Left kidney (tissue), 8 donors: ENCODE measurements at places on chromosomes 6 and 20.
A peak's percentile ranks its signal among the peaks of the same experiment; 100 is the strongest.

DNA sequence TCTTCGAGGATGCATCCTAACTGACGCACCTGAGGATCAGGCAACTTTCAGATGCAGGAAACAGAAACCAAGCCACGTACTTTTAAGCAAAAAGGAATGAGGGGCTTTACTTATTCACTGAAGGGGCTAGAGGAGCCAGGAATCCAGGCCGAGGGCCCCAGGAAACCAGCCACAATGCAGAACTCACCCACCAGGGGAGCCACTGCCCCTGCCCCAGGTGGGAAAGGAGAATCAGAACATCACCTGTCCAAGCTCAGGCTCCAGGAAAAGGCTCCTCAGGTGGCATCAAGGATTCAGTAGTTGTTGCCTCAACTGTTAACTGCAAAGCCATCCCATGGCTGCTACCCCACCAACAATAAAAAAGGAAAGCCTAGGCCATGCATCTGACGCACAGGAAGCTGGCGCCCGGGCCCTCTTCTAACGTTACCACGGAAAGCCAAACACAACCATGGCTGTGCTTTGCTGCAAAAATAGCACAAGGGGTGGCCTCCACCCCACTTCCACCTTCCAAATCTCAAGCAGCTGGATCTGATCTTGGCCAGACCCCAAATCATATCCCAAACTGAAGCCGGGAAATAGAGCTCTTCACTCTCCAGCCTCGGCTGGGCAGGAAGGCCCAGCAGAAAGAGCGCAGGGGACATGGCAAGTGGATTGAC, 121.0 kb downstream of the PREX1 start:
- no peak for DNase-seq

GRCh38 chr20:33897313-33897912, 86.3 kb downstream of the CHMP4B start:
- DNase-seq: no peak

DNA sequence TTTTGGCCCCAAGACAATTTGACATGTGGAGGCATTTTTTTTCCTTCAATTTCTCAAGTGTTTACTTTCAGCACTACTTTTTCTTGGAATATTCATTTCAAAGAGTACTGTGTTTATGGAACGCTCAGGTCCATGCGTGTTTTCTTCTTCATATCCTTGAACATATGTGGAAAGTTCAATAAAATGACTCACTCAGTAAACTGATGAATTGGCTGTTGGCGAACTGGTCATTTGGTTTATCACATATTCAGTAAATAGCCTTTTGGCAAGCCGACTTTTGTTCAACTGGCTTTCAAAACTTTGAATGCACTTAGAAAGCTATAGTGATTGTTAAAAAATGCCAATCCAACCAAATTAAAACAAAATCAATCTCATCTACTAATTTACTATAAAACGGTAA, 964.6 kb upstream of the SLC35B3 start:
- DNase-seq: no peak

DNA sequence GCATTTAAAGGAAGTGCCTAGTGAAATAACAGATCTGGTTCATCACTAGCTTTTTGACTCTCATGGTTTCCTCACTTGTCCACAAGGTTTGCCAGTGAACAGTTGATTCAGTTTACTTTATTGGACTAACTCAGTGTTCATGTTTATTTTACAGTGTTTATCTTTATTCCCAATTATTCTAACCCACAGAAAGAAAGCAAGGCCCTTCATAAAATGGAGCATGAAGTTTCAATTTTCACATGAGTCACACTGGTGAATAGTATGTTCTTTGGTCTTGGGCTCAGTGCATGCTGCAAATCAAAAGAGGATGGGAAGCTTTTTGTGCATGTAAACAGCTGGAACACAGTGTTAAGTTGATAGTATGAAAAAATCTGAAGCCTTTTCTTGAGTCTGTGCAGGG, 217.6 kb upstream of the HDDC2 start:
- DNase-seq: no peak

GRCh38 chr20:11511821-11512220, 405.9 kb upstream of the BTBD3 start:
- DNase-seq: no peak

GRCh38 chr6:70168681-70169377, 134.1 kb downstream of the COL9A1 start:
- no peak for DNase-seq

GRCh38 chr20:2754424-2754823, 46.0 kb downstream of the CPXM1 start:
- DNase-seq: no peak

GRCh38 chr20:11652128-11652527, 265.6 kb upstream of the BTBD3 start:
- DNase-seq: no peak

DNA sequence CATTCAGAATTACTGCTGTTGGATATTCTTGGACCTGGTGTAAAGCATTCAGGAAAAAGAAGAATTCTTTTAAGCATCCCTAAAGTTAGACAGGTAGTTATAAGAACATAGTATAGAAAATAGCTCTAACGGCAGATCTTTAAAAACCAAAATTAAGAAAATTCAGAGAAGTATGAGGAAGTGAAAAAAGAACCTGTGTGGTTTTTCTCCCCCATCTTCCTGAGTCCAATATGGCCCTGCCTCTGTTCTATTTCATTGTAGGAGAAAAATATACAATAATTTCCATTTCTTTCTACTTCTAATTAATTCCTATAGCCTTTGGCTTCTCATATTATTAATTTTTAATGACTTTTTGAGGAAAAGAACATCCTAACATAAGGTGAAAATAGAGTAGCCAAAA, 47.1 kb downstream of the FHL5 start:
- DNase-seq: no peak

DNA sequence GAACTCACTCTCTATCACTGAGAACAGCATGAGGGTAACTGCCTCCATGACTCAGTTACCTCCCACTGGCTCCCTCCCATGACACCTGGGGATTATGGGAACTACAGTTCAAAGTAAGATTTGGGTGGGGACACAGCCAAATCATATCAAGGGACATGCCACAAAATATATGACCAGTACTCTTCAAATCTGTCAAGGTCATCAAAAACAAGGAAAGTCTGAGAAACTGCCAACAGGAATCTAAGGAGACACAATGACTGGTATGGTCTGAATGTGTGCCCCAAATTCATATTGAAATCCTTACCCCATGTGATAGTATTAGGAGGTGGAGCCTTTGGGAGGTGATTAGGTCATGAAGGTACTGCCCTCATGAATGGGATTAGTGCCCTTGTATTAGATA, 258.8 kb downstream of the TPBG start:
- no peak for DNase-seq

DNA sequence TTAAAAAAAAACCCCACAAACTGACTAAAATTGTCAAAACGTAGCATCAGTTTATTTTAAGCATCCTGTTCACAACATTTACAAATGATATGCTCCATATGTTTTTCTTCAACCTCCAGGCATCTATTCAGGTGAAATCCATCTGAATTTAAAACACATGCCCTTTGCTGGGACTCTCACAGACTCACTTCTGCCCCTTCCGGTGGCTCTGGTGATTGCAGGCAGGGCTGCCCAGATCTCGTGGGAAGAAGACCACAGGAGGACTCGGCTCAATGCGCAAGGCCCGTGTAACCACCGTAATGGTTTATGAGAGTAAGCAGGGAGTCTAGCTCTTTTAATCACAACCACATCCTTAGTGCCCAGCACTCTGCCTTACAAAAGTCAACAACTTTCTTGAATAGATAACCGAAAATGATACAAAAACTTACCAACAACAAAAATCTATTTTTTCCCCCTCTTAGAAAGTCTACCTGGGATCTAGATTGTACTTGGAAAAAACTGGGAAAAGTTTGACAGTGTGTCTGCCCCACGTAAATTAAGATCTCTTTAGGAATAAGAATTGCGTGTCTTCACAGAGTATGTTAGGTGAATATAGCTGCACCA, 139.1 kb downstream of the KIF16B start:
- peak; percentile 50 for DNase-seq
